ENCODE measurements at places on chromosomes 16 and 17.

GRCh38 chr17:77644181-77645071 lies 314.1 kb upstream of the TNRC6C start:
- no peak for DNase-seq

- DNase-seq = no peak
Measured at GRCh38 chr17:30391534-30391933, 12.8 kb downstream of the CPD start.

DNA sequence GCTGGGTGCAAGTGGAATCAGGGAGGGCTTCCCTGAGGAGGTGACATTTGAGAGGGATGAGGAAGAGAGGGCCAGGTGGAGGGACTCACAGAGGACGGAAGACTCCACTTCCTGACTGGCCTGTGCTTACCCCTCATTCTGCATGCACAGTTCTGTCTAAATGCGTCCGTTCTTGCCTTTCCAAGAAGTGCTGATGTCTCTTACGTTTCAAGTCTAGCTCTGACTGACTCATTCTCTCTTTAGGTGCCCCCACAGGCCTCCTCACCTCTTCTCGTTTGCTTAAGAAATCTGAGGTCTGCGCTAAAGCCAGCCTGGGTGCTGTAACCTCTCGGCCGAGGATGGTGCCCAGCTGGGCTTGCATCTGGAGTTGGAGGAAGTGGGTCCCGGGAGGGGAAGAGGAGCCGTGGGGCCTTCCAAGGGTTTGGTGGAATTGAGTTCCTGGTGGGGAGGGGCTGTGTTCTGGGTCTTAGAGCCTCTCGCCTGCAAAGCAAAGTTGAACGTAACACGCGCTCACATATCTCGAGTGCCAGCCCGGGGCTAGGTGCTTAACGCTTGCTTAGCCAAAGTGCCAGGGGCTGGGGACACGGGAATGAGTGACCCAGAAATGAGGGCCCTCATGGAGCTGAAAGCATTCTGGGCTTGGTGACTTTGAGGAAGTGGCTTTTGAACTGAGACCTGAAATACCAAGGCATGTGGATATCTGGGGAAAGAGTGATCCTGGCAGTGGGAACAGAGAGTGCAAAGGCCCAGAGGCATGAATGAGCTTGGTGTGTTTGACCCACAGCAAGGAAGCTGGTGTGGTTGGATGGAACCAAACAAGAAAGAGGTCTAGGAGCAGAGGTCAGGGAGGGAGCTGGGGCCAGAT lies 4.8 kb downstream of the IL4R start:
- no peak for DNase-seq

DNA sequence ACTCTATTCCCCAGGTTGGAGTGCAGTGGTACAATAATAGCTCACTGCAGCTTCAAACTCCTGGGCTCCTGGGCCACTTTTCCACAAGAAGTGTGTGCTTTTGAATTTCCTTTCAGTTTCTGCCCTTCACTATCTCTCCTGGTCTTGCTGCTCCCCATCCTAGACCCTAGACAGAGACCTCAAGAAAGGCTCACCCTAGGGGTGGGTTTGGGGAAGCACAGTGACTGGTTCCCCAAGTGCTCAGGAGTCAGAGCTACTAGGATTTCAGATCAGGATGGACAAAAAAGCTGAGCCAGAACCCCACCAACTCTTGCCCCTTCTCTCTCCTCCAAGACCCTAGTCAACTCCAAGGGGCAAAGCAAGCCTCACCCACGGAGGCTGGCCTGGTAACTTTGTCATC lies 1.6 kb upstream of the SEBOX start:
- no peak for DNase-seq

- peak; percentile 34 for DNase-seq
Measured at GRCh38 chr17:49224198-49224996, 6.2 kb downstream of the PHOSPHO1 start.

DNA sequence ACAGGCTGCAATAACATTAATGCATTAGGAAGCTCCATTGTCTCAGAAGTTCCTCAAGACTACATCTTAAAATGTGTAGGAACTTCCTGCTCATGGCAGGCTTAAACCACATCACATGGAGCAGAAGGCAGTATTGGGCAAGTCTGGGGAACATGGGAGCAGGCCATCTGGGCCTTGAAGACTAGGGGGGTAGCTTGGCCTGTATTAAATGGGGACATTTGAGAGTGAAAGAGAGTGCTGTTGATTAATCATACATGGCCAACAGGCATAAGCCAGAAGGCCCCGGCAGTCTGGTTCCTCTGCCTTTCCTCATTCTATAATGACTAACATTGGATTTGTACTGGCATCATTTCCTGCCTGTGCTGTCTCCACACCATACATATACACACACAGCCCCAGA lies 25.2 kb upstream of the SLC5A11 start:
- DNase-seq = peak; percentile 53

DNA sequence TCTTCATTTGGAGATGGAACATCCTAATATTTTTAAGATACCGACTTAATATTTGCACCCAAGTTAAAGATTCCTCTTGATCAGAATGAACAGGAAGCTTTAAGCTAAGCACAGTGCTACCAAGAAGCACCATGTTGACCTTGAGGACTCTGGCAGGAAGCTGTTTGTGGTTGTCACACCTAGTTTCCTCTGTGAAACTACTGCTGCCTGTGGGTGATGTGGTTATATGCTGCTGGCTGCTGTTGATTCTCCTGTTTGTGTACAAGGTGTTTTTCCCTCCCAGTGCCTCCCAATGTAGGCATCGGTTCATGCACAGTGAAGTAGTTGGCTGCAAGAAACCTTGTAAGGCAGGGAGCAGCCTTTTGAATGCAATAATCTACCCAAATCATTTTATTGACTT lies 23.4 kb downstream of the RBL2 start:
- no peak for DNase-seq

DNA sequence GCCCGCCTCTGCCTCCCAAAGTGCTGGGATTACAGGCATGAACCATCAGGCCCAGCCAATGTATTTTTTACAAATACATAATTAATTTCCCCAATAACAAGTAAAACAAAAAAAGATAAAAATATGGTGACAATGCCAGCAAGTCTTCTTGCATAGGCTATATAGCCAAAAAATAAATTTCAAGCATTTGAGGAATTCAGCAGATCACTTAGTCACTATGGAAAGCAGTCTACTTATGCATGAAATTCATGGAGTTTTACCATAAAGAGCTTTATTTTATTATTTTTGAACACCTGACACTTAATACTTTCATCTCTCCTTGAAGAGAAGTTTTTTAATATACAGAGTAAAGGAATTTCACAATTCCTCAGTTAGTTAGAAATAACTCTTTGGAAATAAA lies 56.4 kb downstream of the BRIP1 start:
- DNase-seq = no peak

DNA sequence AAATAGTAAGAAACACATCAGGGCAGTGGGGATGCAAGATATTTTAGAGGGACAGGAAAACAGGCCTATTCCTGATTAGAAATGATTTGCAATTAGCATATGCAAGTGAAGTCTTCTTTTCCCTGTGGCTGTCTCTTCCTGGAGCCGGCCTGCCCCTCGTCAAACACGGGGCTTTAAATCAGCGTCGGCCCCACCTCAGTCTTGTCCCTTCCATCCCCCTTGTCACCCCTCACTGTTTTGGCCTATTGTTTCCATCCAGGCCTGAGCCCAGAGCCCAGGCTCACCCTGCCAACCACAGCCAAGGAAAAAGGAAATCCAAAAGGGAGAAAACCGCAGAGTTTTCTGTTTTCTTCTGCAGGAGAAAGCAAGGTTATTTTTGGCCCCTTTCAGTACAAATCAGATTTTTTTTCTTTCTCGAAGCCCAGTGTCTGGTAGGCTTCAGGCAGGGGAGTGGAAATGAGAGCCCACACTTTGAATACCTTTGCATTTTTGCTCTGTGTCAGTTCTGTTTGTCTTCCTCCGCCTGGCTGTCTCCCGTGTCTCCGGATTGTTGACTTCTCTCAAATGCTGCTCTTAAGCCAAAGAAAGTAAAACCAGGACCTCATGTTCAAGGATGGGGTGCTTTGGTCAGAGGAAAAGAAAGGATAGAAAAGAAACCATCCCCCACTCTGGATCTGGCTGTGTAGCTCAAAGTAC lies 399.9 kb upstream of the CDH11 start:
- DNase-seq = no peak

DNA sequence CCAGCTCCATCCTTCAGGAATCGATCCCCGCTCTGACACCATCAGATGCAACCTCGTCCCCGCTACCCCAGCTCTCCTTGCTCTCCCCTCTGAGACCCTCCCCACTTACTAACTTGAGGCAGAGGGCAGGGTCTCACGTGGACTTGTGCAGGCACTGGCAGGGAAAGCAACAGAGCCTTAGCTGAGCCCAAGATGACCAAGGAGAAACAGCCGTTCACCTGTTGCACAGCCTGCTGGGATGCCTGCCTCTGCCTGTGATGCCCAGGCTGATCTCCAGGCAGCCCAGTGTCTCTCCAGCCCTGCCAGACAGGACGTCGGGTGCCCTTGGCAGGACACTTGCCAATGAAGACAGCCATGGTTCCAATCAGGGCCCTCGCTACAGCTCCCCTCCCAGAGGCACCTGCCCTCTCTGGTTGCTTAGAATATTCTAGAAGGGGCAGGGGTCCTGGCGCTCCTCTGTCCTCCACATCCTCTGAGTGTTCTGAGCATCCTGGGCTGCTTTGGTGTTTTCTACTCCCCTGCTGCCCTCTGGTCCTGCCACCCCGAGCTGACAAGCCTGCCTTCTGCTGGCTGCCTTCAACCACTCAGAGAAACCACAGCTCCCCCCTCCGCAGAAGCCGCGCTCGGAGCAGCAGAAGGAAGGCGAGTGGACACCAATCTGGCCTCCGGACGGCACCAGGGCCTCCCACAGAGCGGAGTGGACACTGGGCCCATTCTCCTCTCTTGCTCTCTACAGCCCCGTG lies 6.7 kb downstream of the CEP295NL start:
- DNase-seq = no peak

- DNase-seq = peak; percentile 94
Measured at GRCh38 chr17:59329176-59330052, 2.0 kb upstream of the YPEL2 start.

DNA sequence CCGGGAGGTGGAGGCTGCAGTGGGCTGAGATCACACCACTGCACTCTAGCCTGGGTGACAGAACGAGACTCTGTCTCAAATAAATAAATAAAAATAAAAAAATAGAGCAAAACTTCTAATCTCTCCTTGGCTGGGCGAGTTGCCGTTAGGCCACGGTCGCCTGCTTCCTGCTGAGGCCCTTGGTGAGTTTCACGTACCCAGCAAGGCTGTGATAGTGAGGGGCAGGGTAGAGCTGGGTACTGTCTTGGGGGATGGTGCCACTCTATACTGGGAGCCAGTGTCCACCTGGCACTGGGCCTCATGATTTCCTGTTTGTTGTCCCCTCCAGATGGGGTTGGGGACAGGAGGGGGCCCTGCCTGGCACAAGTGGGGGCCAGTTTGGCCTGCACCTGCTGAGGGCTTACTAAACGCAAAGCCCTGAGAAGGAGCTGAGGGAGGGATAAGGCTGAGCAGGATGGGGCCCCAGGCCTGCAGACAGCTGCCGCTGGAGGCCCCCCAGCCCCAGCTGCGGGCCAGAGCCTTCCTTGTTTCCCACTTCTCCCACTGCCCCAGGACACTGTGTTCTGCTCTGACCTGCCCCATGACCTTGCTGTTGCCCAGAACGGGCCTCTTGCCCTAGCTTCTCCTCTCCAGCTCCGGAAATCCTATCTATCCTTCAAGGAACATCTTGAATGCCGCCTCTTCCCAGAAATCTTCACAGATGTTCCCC lies 25.4 kb downstream of the GJD3 start:
- DNase-seq = no peak

DNA sequence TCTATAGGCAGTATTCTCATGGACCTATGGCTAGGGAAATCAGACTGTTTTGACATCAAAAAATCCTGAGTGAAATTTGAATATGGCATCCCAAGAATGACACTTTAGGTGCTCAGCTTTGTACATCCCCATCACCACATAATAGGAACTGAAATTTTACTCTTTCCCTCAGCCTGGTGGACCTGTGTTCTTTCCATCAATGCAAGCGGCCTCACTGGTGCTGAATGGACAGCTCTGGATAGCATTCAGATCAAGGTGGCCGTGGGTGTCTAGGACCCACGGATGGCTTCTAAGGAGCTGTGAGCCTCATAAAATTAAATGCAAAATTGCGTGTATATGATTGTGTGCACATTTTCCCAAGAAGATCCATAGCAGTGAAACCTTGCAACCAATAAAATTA lies 152.6 kb downstream of the MAP2K6 start:
- DNase-seq = peak; percentile 25

GRCh38 chr17:8939496-8940334 lies 25.8 kb downstream of the PIK3R5 start:
- DNase-seq = no peak

- peak; percentile 69 for DNase-seq
Measured at GRCh38 chr17:64658931-64659330, 3.2 kb downstream of the SMURF2 start.

- no peak for DNase-seq
Measured at GRCh38 chr16:19148189-19148588, 19.9 kb upstream of the SYT17 start.

GRCh38 chr16:15640966-15641365 lies 2.0 kb downstream of the MARF1 start:
- no peak for DNase-seq

GRCh38 chr16:20598832-20599469 lies 22.8 kb upstream of the ACSM2B start:
- DNase-seq = no peak

DNA sequence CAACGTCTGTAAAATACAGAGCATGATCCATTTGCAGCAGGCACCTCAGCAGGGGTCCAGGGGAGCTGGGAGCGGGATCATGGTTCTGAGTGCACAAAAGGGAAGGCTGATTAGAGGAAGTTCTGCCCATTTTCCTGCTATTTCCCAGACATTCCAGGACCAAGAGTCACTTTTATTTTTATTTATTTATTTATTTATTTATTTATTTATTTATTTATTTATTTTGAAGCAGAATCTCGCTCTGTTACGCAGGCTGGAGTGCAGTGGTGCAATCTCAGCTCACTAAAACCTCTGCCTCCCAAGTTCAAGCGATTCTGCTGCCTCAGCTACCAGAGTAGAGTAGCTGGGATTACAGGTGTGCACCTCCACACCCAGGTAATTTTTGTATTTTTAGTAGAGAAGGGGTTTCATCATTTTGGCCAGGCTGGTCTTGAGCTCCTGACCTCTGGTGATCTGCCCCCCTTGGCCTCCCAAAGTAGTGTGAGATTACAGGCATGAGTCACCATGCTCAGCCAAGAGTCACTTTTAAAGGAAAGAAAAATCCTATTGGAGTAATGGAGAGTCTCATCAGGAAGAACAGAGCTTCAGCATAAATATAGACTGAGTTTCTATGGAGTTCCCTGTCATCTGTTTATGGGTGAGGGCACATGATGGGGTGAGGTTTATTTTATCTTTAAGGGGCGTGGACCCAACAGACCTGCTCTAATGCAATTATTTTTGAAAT lies 355.2 kb downstream of the HAPSTR1 start:
- DNase-seq = no peak

GRCh38 chr16:49472598-49472997 lies 99.0 kb downstream of the C16orf78 start:
- DNase-seq = no peak

Data from dermis blood vessel endothelial cell (primary cell).